ENCODE measurements at places on chromosomes 3 and 15.

- H3K27me3 ChIP-seq = no peaks in the 10 kb centered on the region
- H3K4me1 ChIP-seq = no peaks in the 10 kb centered on the region
- no peak overlapping the region for H3K27ac ChIP-seq
- no peaks in the 10 kb centered on the region for H3K36me3 ChIP-seq
- no peak overlapping the region for H3K4me3 ChIP-seq
Observed at GRCh38 chr15:78274994-78275393, 10.6 kb downstream of the DNAJA4 start.

DNA sequence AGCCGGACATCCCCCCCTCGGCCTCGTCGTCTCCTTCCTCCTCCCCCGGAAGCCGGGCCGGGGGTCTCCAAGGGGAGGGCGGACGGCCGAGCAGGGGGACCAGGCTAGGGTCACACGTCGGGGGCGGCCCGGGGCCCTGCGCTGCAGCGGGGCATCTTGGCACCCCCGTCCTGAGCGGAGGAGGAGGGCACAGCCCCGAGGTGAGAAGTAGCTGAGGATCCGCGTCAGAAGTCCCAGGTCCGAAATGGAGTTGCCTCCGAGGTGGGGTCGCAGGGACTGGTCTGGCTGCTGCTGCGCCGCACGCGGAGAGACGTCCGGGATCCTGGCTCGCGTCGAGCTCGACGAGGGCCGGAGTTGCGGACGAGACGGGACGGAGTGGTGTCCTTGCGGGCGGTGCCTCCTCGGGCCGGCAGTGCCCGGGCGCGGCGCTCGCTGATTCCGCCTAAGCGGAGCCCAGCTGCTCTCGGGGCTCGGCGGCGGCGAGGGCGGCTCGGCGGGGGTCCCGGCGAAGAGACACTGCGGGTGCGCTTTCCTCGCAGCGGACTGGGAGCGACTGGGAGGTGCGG lies at the start of gene ADCY5:
Gene ADCY5 (minus strand): TSS at position 555 of the 566 bp plus-strand sequence. CDS start 545 bp downstream, at position 10.
- H3K4me1 ChIP-seq = peaks cover 23% of the 10 kb centered on the region
- peak within 1 kb of the TSS; percentile 58 for H3K4me3 ChIP-seq
- H3K27ac ChIP-seq = peak within 1 kb of the TSS; percentile 82
- H3K27me3 ChIP-seq = no peaks in the 10 kb centered on the region
- H3K36me3 ChIP-seq = no peaks in the 10 kb centered on the region
- DNase-seq = no peak

GRCh38 chr15:92164327-92165000 lies 229.2 kb upstream of the ST8SIA2 start:
- no peak overlapping the region for H3K27ac ChIP-seq
- H3K4me3 ChIP-seq = no peak overlapping the region
- no peaks in the 10 kb centered on the region for H3K4me1 ChIP-seq
- no peak for DNase-seq
- H3K36me3 ChIP-seq = no peaks in the 10 kb centered on the region

DNA sequence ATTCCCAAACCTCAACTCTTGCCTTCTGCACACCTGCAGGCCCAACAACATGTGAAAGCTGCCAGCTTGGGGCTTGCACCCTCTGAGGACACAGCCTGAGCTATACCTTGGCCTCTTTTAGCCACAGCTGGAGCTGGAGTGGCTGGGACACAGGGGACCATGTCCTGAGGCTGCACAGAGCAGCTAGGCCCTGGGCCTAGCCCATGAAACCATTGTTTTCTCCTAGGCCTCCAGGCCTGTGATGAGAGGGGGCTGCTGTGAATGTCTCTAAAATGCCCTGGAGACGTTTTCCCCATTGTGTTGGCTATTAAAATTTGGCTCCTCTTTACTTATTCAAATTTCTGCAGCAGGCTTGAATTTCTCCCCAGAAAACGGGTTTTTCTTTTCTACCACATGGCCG lies 7.2 kb downstream of the ZKSCAN7 start:
- peaks cover 3% of the 10 kb centered on the region for H3K4me1 ChIP-seq
- H3K4me3 ChIP-seq = no peak overlapping the region
- DNase-seq = no peak
- H3K27me3 ChIP-seq = no peaks in the 10 kb centered on the region

- H3K4me1 ChIP-seq = peaks cover 11% of the 10 kb centered on the region
- peaks cover 26% of the 10 kb centered on the region for H3K36me3 ChIP-seq
- H3K4me3 ChIP-seq = no peak overlapping the region
- H3K27ac ChIP-seq = no peak overlapping the region
Observed at GRCh38 chr3:128112357-128112968, 11.1 kb downstream of the RUVBL1 start.

GRCh38 chr3:133930341-133930933 lies 34.8 kb upstream of the RAB6B start:
- H3K27ac ChIP-seq = no peak overlapping the region
- H3K36me3 ChIP-seq = no peaks in the 10 kb centered on the region
- no peak overlapping the region for H3K4me3 ChIP-seq
- H3K27me3 ChIP-seq = no peaks in the 10 kb centered on the region

DNA sequence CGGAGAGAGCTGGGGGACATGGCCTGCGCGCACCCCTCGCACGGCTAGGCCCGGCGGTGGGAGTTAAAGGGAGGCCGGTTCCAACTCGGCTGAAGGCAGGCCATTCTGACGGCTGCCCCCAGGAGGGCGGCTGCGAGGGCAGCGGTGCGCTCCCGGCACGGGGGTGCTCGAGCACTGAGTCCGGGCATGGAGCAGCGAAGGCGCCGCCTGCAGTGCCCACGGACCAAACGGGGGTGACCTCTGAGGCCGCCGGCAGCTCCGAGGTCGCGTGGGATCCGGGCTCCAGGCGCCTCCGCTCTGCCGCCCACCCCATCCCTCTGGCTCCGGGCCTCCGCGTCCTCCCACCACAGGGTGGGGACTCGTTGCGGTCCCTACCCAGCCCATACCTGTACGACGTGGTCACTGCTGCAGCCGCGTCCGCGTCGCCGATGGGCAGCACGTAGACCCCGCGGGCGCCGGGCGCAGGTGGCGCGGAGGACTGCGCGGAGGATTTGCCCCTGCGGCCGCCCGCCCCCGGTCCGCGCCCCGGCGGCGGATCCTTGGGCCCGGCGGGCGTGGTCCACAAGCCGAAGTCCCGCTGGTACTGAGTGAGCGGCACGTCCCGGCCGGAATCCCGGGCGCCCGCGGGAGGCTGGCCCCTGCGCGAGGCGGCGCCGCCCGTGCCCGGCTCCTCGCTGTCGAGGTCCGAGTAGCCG lies 469 bp downstream of the MAP6D1 start:
- no peaks in the 10 kb centered on the region for H3K36me3 ChIP-seq
- peaks cover 22% of the 10 kb centered on the region for H3K4me1 ChIP-seq

DNA sequence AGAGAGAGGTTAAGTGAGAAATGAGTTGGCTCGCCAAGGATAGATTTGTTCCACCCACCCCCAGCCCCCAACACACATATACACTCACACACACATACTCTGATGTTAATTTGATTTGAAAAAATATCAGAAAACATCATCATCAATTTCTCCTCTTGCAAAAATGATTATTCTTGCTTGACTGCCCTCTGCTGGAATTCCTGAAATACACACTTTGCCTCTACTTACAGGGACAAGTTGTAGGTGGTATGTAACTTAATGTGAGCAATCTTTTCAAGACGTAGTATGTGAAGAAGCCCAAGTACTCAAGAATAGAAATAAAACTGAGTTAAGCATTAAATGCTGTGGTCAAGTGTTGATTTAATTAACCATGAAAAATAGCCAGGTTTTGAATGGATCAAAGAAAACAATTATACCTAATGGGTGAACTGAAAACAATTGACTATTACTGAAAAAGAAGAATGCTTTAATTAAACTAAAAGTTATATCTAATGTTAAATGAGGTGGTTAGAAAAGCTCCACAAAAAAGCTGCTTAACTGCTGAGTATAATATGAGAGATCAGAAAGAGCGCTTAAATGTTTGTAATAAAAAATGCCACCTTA lies 46.6 kb upstream of the MDFIC2 start:
- DNase-seq = no peak
- no peak overlapping the region for H3K27ac ChIP-seq
- H3K36me3 ChIP-seq = no peaks in the 10 kb centered on the region
- no peaks in the 10 kb centered on the region for H3K4me1 ChIP-seq

GRCh38 chr15:79987569-79987955 lies 16.6 kb upstream of the BCL2A1 start:
- H3K4me3 ChIP-seq = no peak overlapping the region
- H3K27ac ChIP-seq = no peak overlapping the region
- no peaks in the 10 kb centered on the region for H3K27me3 ChIP-seq
- no peak for DNase-seq
- H3K36me3 ChIP-seq = no peaks in the 10 kb centered on the region

DNA sequence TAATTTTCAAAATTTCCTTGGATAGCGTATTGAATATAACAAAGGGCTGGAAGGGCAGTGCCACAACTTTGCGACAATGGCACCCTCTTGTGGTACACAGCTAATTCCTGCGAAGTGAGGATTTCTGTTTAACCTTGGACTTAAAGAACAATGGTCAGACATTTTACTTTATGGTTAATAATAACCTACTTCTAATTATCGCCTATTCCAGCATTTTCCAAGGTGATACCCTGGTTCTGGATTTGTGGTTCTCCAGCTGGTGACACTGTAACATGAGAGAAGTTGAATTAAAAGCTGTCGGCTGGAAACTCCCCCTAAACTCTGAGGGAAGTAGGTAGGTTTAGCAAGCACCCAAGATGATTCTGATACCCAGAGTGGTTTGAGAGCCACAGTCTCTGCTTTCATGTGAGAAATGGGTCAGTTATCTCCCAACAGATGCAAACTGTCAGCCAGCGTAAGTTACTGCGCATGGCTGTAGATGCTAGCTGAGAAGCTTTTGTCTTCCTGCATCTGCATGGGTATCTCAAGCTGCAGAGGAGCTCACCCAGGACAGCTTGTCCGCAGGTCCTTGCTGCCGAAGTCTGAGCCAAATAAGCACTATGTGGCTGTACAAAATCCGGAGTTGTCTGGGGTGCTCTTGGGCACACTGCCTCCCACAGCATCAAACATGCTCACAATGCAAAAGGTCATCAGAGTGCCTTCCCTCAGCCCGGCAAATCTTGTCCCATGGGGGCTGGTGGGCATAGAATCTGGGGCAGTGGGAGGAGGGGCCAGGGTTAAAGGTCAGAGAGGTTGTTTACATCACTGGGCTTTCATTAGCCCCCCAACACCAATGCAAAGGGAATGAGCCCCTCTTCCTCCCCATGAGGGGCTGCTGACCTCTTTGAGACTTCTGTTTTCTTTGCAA lies 6.6 kb upstream of the CHSY1 start:
- H3K27ac ChIP-seq = no peak overlapping the region
- H3K27me3 ChIP-seq = no peaks in the 10 kb centered on the region
- DNase-seq = no peak
- no peak overlapping the region for H3K4me3 ChIP-seq
- no peaks in the 10 kb centered on the region for H3K4me1 ChIP-seq

GRCh38 chr15:46676233-46677206 lies 1040.8 kb upstream of the SEMA6D start:
- no peak for DNase-seq
- H3K27me3 ChIP-seq = no peaks in the 10 kb centered on the region
- H3K36me3 ChIP-seq = no peaks in the 10 kb centered on the region
- no peak overlapping the region for H3K27ac ChIP-seq
- no peaks in the 10 kb centered on the region for H3K4me1 ChIP-seq
- no peak overlapping the region for H3K4me3 ChIP-seq

DNA sequence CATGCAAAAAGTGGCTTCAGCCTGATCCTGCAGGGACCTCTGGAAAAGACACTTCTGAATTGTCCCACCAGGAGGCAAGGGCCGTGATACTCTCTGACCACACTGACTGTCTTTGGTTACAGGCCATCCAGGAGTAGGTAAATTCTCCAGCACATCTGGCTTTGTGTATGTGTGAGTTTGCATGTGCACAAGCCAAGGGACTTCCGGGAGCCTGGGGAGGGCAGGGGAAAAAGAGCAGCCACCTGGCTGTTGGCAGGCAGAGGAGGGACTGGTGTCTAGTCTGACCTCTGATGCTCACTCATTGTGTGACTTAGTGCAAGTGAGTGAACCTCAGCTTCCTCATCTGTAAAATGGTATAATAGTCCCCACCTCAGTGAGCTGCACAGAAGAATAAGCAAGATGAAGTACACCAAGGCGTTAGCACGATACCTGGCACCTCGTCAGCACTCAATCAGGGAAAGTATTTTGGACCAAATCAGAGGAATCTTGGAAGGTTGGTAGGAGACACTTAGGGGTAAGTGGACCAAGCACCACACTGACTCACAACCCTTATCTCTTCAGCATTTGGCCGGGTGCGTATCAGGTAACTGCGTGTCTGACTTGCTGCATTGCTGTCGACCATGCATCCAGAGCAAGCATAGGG lies 19.1 kb downstream of the KLHL6 start:
- H3K27me3 ChIP-seq = no peaks in the 10 kb centered on the region
- H3K36me3 ChIP-seq = no peaks in the 10 kb centered on the region
- no peak for DNase-seq
- H3K27ac ChIP-seq = no peak overlapping the region
- H3K4me3 ChIP-seq = no peak overlapping the region
- no peaks in the 10 kb centered on the region for H3K4me1 ChIP-seq

GRCh38 chr3:108936924-108937689 lies 16.6 kb downstream of the GUCA1C start:
- no peaks in the 10 kb centered on the region for H3K27me3 ChIP-seq
- no peaks in the 10 kb centered on the region for H3K36me3 ChIP-seq

DNA sequence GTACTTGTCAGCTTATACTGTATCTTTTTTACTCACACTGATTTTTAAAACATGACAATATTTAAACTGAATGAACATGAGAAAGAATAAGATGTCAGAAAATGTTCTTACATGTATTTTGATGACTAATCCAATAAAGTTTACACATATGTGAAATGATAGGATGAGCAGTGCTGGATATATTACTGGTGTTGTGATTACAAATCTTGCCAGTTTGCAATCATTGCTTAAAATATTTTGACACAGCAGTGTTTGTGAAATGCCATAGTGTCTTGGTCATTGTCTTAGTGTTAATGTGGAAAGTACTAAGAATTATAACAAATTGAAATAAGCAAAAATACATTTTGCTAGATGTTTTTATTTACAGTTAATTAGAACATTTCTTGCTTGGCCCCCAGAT lies 118.7 kb upstream of the MLF1 start:
- H3K36me3 ChIP-seq = no peaks in the 10 kb centered on the region
- no peak for DNase-seq
- no peak overlapping the region for H3K4me3 ChIP-seq

DNA sequence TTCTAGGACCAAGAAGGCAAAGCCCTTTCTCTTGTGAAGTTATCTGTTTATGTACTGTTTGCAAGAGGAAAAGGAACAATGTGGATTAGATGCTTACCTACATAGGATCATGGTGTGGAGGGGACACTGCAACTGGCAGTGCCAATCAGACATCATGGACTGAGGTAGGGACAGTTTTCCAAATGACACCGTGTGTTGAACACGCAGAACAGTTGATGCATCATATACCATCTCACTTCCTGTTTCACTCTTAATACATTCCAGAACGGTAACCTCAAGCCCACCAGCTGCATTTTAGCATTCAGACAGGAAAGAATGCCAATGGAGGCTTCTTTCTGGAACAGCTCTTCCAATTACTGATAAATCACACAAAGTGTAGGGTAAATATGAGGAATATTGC lies 397.7 kb upstream of the LMCD1 start:
- no peaks in the 10 kb centered on the region for H3K4me1 ChIP-seq
- no peak overlapping the region for H3K4me3 ChIP-seq
- H3K27me3 ChIP-seq = no peaks in the 10 kb centered on the region
- H3K27ac ChIP-seq = no peak overlapping the region

GRCh38 chr15:64667736-64668161 lies 107.6 kb downstream of the RBPMS2 start:
- H3K27me3 ChIP-seq = no peaks in the 10 kb centered on the region
- H3K4me3 ChIP-seq = no peak overlapping the region
- DNase-seq = no peak
- H3K27ac ChIP-seq = no peak overlapping the region

- no peak for DNase-seq
- H3K36me3 ChIP-seq = no peaks in the 10 kb centered on the region
- peaks cover 28% of the 10 kb centered on the region for H3K4me1 ChIP-seq
- no peaks in the 10 kb centered on the region for H3K27me3 ChIP-seq
Observed at GRCh38 chr3:193594946-193595689, 2.1 kb downstream of the OPA1 start.

Measured in vagina (tissue), 2 donors.